ENCODE measurements at places on chromosomes 3 and 15. TPM values are rescaled to one million over a fixed set of nuclear protein-coding genes. Genes with fewer than 3 reads are reported as not detected.

Gene TBC1D2B
- total RNA-seq: 45.4 TPM

Gene ACP3
- total RNA-seq: not detected

Gene PARP9
- total RNA-seq: 12.5 TPM

Gene AMOTL2
- total RNA-seq: 145 TPM

Gene GPR62
- total RNA-seq: 0.15 TPM

Gene KLHL18
- 47.2 TPM for total RNA-seq

Gene GASK1A
- not detected for total RNA-seq

Gene GPR87
- total RNA-seq: not detected

Gene CLDN16
- total RNA-seq: not detected

Gene CYP1A1
- total RNA-seq: 7.6 TPM

Gene THSD4
- total RNA-seq: 25.4 TPM

Gene TGM4
- total RNA-seq: 0.24 TPM

Gene WDR93
- total RNA-seq: not detected

Gene CCDC80
- total RNA-seq: 59.3 TPM

Gene TBC1D5
- total RNA-seq: 44.7 TPM

Gene PLA2G4B
- 4.0 TPM for total RNA-seq

Gene CEP152
- 15.7 TPM for total RNA-seq

Gene PIERCE2
- 2.3 TPM for total RNA-seq

Gene KBTBD13
- total RNA-seq: not detected

Gene AMIGO3
- not detected for total RNA-seq

Gene DALRD3
- 20.4 TPM for total RNA-seq

Gene CACNA2D3
- not detected for total RNA-seq

Gene KY
- total RNA-seq: not detected

Gene GPX1
- 461 TPM for total RNA-seq

Gene TNFAIP8L3
- 38.3 TPM for total RNA-seq

Gene SI
- total RNA-seq: not detected

Gene RPS17
- total RNA-seq: 1,690 TPM

Gene IL17RE
- 1.5 TPM for total RNA-seq

Gene FMN1
- 0.29 TPM for total RNA-seq

Gene COL6A5
- not detected for total RNA-seq

Gene SLC4A7
- total RNA-seq: 50.9 TPM

Gene SLC51A
- not detected for total RNA-seq

Gene ROPN1
- total RNA-seq: not detected

Gene USP19
- 39.1 TPM for total RNA-seq

Gene PLA2G4D
- total RNA-seq: not detected

All from endothelial cell of umbilical vein (primary cell).